ENCODE measurements at places on chromosomes 12 and 14.

DNA sequence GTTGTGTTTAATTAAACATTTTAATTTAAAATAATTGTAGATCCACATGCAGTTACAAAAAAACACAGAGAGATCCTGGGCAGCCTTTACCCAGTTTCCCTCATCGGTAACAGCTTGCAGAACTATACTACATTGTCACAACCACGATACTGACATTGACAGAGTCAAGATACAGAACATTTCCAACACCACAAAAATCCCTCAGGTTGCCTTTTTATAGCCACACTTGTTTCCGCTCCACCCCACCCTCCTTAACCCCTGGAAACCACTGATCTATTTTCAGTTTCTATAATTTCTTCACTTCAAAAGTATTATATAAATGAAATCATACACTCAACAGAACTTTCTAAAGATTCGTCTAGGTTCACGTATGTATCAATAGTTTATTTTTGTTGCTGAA is 458.8 kb upstream of the SOX5 start:
- H3K27me3 ChIP-seq, result no peaks in the 10 kb centered on the region
- no peak for DNase-seq
- H3K27ac ChIP-seq, result no peak overlapping the region
- no peaks in the 10 kb centered on the region for H3K36me3 ChIP-seq

GRCh38 chr14:55127460-55127951 is 1.5 kb upstream of the LGALS3 start:
- H3K4me3 ChIP-seq, result no peak overlapping the region
- no peaks in the 10 kb centered on the region for H3K27me3 ChIP-seq
- peaks cover 43% of the 10 kb centered on the region for H3K4me1 ChIP-seq
- H3K27ac ChIP-seq, result peak overlapping the region; percentile 66
- H3K36me3 ChIP-seq, result peaks cover 21% of the 10 kb centered on the region

DNA sequence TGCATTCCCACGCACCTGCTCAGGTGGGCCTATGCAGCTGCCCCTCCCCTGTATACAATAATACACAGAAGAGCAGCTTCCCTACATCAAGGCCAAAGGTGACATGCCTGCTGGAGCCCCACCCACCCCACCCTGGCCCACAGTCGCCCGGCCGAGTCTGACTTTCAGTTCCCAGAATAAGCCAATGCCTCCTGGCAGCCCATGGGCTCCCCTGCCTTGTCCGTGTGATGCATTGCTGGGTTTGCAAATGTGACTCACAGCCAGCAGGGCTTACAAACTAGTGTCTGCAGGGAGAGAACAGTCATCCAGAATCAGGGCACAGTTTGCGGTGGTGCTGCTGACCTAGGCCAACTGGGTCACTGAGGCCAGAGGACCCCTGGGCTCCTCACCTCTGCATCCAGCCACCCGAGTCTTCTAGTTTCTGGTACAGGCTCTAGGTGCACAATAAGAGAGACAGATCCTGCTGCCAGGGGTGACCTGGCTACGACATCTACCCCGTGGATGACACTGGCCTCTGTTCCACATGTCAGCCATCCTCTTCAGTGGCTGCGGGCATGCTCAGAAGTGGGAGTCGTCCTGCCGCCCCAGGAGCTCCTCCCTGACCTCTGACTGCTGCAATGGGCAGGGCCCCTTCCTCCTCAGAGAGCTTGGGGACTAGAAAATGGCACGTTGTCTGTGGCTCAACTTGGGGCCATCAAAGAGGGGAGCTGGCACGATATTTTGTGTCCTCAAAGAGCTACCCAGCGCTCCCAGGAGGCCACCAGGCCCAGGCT is 84.5 kb downstream of the CHGA start:
- DNase-seq, result no peak
- no peaks in the 10 kb centered on the region for H3K36me3 ChIP-seq
- no peak overlapping the region for H3K4me3 ChIP-seq
- H3K4me1 ChIP-seq, result peaks cover 17% of the 10 kb centered on the region

DNA sequence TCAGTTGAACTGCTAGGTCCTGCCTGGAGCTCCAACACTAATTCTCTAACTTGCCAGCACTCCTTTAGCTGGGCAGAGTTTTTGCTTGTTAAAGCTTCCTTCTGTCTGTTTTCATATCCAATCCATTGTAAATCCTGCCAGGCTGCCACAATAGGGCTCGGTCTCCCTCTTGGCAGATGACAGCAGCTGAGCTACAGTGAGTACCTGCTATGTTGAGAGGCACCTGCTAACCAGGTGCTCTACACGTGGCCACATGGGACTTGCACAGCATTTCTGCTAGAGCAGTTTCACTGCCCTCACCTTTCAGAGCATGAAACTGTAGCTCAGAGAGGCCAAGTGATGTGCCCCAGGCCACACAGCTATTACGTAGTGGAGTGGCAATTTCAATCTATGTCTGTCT is 106.6 kb upstream of the NOS1 start:
- no peaks in the 10 kb centered on the region for H3K36me3 ChIP-seq
- H3K4me3 ChIP-seq, result no peak overlapping the region
- no peak overlapping the region for H3K27ac ChIP-seq
- H3K4me1 ChIP-seq, result no peaks in the 10 kb centered on the region

DNA sequence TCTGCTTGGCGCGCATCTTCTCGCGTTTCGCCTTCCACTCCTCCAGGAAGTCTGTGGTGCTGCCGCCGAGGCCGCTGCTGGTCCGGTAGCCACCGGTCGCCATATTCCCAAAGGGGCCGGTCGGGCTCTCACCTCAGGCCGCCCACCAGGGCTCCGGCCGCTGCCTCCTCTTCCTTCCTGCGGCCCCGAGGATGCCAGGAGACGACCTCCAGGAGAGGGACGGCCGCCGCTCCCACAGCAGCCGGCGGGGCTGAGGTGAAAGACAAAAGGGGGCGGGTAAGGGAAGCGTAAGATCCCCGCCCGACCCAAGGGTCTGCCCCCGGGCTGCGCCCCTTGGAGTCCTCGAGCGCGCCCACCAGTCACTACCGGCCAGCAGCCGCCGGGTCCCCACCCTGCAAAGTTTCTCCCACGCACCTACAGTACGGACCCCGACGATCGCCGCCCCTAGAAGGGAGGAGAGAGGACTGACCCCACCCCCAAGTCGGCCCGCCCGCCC is 574 bp downstream of the PAWR start:
- no peaks in the 10 kb centered on the region for H3K27me3 ChIP-seq
- H3K27ac ChIP-seq, result peak overlapping the region; percentile 97
- peaks cover 33% of the 10 kb centered on the region for H3K4me1 ChIP-seq
- H3K36me3 ChIP-seq, result peaks cover 7% of the 10 kb centered on the region
- DNase-seq, result peak; percentile 57
- peak overlapping the region; percentile 94 for H3K4me3 ChIP-seq

- peaks cover 38% of the 10 kb centered on the region for H3K36me3 ChIP-seq
- no peaks in the 10 kb centered on the region for H3K27me3 ChIP-seq
- peak overlapping the region; percentile 83 for H3K4me3 ChIP-seq
- H3K27ac ChIP-seq, result peak overlapping the region; percentile 82
- peaks cover 18% of the 10 kb centered on the region for H3K4me1 ChIP-seq
Observed at GRCh38 chr12:74538491-74539258, 1.0 kb downstream of the ATXN7L3B start.

DNA sequence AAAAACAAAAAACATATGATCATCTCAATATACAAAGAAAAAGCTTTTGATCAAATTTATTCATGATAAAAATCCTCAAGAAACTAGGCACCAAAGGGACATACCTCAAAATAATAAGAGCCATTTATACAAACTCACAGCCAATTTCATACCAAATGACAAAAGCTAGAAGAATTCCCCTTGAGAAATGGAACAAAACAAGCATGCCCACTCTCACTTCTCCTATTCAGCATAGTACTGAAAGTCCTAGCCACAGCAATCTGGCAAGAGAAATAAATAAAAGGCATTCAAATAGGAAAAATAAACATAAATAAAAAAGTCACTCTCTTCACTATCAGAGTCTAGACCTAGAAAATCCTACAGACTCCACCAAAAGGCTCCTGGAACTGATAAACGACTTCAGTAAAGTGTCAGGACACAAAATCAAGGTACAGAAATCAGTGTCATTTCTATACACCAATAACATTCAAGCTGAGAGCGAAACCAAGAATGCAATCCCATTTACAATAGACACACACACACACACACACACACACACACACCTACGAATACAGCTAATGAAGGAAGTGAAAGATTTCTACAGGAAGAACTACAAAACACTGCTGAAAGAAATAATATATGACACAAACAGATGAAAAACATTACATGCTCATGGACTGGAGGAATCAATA is 1486.2 kb upstream of the SEL1L start:
- no peak for DNase-seq
- no peaks in the 10 kb centered on the region for H3K27me3 ChIP-seq
- H3K4me3 ChIP-seq, result no peak overlapping the region
- H3K27ac ChIP-seq, result no peak overlapping the region
- no peaks in the 10 kb centered on the region for H3K36me3 ChIP-seq

GRCh38 chr12:110015132-110015531 is 15.9 kb downstream of the ANKRD13A start:
- H3K4me1 ChIP-seq, result peaks cover 3% of the 10 kb centered on the region
- H3K27me3 ChIP-seq, result no peaks in the 10 kb centered on the region

DNA sequence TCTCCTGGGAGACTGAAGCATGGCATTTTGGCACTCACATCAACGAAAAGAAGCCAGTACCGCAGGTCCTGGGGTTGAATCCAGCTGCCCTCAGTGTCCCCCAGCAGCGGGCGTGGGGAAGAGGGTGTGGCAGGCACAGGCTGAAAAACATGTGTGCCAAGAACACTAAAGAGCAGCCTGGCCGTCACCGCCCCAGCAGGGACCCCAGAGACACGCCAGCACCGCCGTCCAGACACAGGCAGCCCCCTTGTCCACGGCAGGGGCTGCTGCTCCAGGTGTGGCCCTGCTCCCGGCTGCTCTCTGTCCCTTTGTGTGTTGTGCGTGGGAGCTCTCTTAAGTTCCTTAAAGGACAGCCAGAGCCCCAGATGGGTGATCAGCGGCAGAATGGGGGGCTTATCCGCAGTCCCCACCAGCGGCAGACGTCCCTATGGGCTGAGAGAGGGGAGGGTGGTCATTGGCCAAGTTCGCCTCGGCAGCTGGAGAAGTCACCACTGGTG is 556 bp downstream of the PHETA1 start:
- H3K4me3 ChIP-seq, result peak overlapping the region; percentile 92
- no peak overlapping the region for H3K27ac ChIP-seq
- no peak for DNase-seq
- H3K27me3 ChIP-seq, result no peaks in the 10 kb centered on the region

DNA sequence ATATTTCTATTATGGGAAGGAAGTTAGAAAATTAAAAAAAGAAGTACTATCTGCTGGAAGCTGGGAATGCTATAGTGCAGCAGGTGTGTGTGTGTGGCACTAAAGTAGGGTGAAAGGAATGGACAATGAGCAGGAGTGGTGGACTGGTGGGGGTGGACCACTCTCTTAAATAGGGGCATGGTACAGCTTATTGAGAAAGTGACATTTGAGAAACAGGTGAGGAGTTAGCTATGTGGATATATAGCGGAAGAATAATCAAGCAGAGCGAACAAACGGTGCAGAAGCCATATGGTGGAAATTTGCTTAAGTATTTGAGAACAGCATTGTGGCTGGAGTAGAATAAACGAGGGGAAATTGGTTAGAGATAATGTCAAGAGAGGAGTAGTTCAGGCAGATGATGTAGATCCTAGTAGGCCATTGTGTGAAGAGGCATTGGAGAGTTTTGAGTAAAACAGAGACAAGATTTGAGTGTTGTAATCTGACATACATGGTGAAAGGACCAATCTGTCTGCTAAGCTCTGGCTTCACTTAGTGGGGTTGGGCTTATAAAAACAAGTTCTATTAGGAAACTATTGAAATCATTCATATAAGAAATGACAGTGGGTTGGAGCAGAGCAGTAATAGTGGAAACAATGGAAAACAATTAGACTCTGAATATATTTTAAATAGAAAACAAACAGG is 149.2 kb upstream of the SYT10 start:
- no peak for DNase-seq
- H3K4me3 ChIP-seq, result no peak overlapping the region
- no peaks in the 10 kb centered on the region for H3K27me3 ChIP-seq
- H3K36me3 ChIP-seq, result no peaks in the 10 kb centered on the region
- peaks cover 18% of the 10 kb centered on the region for H3K4me1 ChIP-seq

- no peaks in the 10 kb centered on the region for H3K36me3 ChIP-seq
- H3K4me3 ChIP-seq, result no peak overlapping the region
- no peak for DNase-seq
- H3K27ac ChIP-seq, result no peak overlapping the region
- no peaks in the 10 kb centered on the region for H3K4me1 ChIP-seq
Observed at GRCh38 chr14:89519040-89519439, 102.0 kb upstream of the FOXN3 start.

DNA sequence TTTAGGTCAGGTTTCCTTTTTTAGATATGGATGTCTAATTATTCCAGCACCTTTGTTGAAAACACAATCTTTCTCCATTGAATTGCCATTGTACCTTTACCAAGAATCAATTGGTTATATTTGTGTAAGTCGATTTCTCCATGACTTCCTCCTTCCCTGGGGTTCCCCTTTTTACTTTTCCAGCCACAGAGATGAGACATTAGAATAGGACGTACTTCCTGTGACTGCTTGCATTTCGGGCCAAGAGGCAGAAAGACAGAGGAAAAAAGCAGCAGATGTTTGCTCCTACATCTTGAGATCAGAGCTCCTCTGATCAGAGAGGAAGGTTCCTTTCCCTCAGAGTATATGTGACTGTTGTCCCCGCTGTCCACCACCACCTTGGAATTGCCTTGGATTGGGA is 453.7 kb upstream of the RGS6 start:
- H3K27me3 ChIP-seq, result no peaks in the 10 kb centered on the region
- peaks cover 17% of the 10 kb centered on the region for H3K4me1 ChIP-seq
- H3K4me3 ChIP-seq, result no peak overlapping the region
- H3K27ac ChIP-seq, result peak overlapping the region; percentile 50
- DNase-seq, result no peak
- H3K36me3 ChIP-seq, result no peaks in the 10 kb centered on the region

DNA sequence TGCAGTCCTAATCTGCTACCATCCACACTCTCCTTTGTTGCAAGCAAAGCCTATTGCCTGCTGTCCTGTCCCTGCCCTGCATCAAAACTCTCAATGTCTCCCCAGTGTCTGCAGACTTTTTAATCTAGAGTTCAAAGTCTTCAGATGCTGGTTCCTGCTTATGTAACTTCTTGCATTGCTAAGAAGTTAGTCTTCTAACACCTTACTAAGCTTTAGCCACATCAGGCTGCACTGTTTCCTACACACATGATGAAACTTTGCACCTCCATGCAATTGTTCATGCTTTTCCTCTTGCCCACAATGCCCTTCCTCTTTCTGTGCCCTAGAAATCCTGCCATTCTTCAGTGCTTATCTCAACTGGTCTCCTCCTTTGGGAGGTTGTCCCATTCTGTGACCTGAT is 16.2 kb upstream of the DICER1 start:
- no peak for DNase-seq
- H3K4me3 ChIP-seq, result no peak overlapping the region
- no peaks in the 10 kb centered on the region for H3K36me3 ChIP-seq

DNA sequence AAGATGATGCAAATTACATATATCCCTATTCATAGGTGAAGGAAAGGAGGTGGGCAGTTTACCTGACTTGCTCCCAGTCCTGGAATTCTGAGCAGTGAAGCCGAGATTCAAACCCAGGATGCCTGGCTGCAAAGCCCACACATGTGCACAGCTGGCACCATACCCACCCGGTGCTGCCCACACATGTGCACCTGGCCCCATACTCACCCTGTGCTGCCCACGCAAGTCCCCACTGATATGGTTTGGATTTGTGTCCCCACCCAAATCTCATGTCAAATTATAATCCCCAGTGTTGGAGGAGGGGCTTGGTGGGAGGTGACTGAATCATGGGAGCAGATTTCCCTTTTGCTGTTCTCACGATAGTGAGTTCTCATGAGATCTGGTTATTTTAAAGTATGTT is 179.2 kb upstream of the C14orf180 start:
- no peak overlapping the region for H3K27ac ChIP-seq
- H3K4me3 ChIP-seq, result no peak overlapping the region
- DNase-seq, result peak; percentile 41
- no peaks in the 10 kb centered on the region for H3K4me1 ChIP-seq
- H3K27me3 ChIP-seq, result peaks cover 16% of the 10 kb centered on the region

- H3K4me1 ChIP-seq, result no peaks in the 10 kb centered on the region
- no peak overlapping the region for H3K27ac ChIP-seq
- no peak for DNase-seq
- no peaks in the 10 kb centered on the region for H3K27me3 ChIP-seq
- H3K4me3 ChIP-seq, result no peak overlapping the region
Observed at GRCh38 chr12:3035171-3035570, 42.0 kb upstream of the TSPAN9 start.

All from RWPE2 (cell line).